ENCODE measurements at places on chromosomes 7 and 10.
A peak's percentile ranks its signal among the peaks of the same experiment; 100 is the strongest.

- no peak for DNase-seq
Observed at GRCh38 chr7:77454802-77455201, 38.7 kb upstream of the GSAP start.

- DNase-seq = no peak
Observed at GRCh38 chr10:65751896-65752295, 1173.9 kb upstream of the LRRTM3 start.

DNA sequence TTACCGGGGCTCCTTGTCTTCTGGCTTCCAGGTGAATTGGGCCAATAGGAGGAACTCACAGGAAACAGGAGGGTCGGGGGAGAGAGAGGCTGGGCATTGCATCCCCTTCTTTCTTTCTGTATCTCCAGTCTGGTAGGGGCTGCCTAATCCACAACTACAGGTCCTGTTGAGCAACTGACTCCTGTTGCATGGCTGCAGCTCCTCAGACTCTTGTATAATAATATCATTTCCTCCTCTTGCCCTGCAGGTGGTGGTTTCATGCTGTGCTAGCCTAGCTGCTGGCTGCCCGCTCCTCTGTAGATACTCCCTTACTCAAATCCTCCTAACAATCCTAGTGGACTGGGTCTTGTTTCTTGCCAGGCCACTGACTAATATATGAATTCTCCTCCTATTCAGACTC is 276.5 kb upstream of the SMIM30 start:
- DNase-seq = peak; percentile 46

- no peak for DNase-seq
Observed at GRCh38 chr10:17805921-17806577, 3.1 kb upstream of the MRC1 start.

DNA sequence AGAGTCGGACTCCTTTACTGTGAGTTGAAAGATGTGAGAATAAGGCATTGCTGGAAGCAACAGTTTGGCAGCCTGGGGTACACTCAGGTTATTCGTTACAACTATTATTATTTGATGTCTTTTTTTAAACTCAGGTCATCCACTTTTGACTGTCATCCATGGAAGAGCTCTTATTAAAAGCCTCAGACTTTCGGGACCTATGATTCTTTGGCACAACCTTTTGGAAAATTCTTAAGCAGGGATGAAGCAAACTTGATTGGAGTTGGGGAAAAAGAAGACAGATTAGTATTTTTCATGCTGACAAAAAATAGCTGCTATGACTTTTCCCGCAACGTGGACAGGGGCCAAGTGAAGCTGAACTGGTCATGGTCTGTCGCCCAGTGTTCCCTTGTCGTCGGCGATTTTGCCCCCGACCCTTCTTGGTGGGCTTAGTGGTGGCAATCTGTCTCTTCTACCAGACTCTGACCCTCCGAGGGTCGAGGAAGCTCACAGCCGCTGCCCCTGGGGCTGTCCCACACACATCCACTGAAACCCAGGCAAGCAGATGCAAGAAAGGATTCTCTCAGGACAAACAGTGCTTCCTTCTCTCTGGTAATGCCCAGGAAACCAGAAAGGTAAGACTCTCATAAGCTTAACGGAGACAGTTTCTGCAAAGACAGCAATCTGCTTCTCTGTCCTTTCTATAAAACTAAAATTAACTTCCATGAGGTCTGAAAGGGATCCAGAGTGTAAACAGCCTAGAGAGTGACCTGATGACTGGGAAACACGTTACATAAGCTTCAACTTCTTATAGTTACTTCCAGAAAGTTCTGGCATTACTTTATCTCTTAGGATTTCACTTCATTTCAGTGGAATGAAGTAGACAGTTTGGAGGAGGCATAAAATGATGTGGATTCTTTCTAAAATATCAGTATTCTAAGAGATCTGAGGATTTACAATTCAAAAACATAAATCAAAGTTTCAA is 1.0 kb downstream of the CPED1 start:
- peak; percentile 34 for DNase-seq

DNA sequence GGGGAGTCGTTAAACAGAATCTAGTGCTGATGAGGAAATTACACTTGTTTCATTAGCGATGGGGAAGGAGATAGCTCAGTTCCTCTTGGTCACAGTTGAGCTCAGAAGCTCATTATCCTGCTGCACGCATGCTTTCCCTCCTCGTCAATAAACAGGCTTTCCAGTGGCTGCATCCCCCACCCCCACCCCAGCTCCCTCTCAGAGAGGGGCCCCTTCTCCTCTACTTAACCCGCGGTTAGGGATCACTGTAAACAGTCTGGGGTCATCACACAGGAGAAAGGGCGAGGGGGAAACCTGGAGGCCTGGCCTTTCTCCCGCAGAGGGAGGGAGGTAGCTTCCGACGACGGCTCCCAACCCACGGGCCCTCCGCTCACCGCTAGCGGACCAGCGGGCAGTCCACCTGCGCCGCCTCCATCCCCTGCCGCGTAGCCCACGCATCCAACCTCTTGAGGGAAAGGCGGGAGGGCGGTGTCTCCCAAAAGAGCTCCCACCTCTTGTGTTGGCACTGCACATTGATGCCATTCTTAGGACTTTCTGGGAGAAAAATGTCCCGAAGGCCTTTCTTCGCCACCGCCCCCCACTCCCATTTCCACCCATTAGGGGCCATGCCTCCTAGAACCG is 80.8 kb downstream of the PAX2 start:
- no peak for DNase-seq

GRCh38 chr7:115135769-115136410 is 214.0 kb downstream of the MDFIC start:
- DNase-seq = peak; percentile 55

DNA sequence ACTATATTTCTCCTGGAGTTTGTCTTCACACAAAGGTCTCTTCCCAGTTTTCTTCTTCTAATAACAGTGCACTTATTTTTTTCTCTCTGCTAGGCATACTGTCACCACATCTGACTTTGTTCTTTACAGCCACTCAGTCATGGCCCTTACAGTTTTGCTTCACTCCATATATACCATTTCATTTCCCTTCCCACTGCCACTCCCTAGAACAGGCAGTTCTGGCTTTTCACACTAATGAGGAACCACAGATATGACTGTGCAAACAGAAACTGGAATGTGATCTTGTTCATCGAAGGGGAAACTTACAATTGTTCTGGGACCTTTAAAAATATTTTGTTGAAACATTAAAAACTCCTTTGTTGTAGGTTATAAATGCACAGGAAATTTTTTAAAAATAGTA is 67.3 kb downstream of the EPDR1 start:
- DNase-seq = peak; percentile 82

DNA sequence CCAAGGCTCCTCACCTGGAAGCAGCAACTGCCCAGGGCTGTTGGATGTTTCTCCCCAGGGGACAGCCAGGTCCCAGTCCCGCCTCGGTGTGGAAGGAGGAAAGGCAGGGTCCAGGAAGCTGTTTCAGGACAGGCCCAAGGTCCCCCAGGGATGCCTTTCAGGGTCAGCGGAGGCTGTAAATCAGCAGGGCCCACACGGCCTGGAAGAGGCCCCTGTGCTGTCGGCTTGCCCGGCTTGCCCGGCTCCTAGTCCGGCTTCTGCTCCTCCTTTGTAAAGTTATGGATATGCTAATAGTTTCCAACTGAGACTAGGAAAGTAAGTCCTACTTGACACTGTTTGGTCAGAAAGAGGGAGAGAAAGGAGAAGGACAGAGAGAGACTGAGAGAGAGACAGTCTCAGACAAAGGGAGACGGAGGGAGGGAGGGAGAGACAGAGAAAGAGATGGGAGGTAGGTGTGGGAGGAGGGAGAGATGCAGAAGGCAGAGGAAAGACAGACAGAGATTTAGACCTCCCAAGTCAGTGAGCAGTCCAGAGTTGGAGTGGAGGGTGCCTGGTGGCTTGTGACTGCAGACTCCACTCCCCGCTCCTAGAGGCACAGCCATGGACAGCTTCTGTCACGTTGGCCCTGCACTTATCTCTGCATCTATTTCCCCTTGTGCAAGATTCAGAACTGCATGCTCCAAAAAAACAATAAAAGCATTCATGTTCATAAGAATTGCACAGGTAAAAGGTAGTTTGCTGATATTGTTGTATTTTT is 10.5 kb downstream of the IKZF1 start:
- no peak for DNase-seq

- no peak for DNase-seq
Observed at GRCh38 chr10:34872820-34873219, 57.7 kb upstream of the PARD3 start.

DNA sequence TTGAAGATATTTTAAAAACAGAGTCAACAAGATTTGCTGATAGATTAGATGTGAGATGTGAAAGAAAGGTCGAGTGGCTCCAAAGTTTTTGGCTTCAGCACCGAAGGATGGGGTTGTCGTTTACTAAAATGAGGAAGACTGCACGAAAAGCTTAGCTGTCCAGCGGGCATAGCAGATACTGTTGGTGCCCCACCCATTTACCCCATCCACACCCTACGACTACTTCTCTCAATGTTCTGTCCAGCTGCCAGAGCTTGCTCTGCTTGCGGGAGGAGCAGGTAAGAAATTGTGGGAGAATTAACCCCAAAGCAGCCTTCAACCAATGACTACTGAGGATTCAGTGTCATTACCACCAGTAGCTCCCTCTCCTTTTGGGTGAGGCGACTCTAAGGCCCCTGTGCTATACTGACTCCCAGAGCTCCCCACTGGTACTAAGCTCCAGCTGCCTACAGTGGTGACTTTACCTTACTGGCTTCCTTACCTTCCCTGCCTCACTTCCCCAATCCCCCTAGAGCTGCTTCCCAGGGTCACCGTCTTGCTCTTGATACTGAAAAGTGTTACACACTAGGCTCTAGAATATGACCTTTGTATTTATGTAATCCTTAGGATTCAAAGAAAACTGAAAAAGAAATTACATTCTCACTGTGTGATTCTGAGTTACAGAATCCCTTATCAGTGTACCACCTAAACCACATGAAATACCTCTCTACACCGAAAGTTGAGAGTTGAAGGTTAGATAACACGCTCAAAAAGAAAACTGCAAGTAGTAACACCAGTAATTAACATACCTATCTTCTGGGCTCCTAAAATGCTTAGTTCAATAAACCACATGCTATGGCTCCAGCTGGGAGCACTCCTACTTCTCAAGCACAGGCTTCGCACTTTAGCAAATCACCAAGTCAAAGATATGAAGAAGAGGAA is 22.3 kb downstream of the CACUL1 start:
- no peak for DNase-seq

GRCh38 chr7:26514633-26515032 is 223.0 kb downstream of the SNX10 start:
- DNase-seq = no peak

GRCh38 chr7:4689668-4690067 is 7.6 kb downstream of the FOXK1 start:
- no peak for DNase-seq

DNA sequence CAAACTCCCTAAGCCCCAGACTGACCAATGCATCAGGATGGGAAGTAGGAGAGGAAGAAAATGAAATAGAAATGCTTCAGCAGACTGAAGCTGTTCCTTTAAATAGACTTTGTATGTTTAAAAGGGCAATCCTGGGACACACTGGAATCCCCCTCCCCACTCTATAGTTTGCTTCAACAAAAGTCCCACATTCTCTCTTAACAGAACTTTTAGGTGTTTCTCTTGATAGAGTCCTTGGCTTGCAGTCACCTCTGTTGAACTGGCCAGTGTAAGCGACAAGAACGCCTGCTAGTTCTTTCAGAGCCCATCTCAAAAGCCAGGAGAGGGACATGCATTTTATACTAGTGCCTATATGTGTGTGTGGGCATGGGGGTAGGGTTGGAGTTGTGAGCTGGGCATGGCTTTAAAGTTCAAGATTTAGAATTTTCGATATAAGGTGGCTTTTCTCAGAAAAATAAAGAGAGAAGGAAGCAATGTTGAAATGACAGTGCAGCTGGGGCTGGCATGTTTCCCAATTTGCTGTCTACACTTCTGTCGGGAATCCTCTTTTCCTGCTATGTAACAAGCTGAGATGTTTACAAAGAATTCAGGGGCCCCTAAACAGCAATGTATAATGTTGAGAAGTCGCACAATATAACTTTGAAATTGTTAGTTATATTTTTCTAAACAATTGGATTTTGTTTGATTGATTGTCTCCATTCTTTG is 2.1 kb downstream of the TBX20 start:
- DNase-seq = no peak

DNA sequence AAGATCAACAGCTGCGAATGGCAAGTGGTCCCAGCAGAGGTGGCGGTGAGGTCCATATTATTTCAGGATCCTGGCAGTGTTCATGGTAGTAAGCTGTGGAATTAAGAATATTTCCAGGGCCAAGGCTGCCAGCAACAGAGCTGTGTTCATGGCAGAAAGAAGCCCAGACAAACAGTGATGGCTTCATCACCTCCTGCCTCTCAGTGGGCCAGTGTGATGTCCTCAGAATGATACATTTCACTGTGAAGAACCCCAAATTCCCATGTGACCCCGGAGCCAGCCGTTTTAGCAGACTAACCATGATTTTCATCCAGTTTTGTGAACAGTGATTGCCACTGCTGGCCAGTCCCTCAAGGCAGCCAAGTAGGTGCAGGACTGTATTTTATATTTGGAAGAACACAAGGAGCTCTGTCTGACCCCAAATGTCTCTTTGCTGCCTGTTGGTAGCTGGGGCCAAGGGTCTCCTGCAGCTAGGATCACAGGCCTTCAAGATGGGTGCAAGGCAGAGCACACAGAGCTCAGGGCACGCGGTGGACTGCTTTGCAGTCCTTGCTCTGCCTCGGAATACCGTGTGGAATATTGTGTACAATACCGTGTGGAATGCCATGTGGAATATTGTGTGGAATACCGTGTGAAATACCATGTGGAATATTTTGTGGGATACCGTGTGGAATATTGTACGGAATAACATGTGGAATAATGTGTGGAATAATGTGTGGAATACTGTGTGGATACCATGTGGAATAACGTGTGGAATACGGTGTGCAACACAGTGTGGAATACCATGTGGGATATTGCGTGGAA is 132.3 kb upstream of the CHST15 start:
- DNase-seq = no peak

GRCh38 chr7:36034020-36034419 is 119.0 kb upstream of the EEPD1 start:
- DNase-seq = peak; percentile 14

DNA sequence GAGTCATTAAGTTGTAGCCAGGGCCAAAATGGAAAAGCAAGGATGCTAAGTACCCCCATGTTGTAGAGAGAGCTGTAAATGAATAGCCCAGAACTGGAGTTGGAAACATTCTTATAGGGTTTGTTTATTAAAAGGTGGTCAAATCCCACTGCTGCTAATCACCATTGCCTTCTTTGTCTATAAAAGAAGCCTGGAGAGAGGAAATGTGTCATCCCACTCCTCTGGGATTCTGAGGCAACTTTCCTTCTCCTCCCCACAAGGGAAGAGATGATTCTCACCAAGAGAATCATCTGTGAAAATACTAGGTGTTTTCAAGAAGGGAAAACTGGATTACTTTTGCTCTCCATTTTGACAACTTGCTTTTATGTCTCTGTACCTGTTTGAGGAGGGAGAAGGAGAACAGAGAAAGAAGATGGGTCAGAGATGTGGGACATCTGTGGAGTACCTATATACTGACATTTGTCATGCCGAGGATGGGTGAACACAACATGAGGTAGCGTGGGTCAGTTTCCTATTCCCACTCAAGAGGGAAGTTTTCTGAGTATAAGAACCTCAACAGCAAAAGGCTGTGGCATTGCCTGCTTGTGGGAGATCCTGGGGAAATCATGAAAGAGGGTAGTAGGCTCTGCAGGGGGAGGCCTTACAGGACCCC is 262.2 kb downstream of the KIF20B start:
- no peak for DNase-seq
